GM13977 (cell line): ENCODE measurements at places on chromosomes 11 and 22.

DNA sequence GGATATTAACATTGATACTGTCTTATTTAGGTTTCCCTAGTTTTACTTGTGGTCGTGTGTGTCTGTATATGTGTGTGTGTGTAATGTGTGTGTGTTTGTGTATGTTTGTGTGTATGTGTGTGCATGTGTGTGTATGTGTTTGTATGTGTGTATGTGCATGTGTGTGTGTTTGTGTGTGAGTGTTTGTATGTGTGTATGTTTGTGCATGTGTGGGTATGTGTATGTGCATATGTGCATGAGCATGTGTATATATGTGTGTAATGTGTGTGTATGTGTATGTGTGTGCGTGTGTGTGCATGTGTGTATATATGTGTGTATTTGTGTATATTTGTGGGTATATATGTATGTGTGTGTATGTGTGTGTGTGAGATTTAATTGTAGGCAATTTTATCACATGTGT is 17.3 kb upstream of the DNAL4 start:
- no peak for DNase-seq

DNA sequence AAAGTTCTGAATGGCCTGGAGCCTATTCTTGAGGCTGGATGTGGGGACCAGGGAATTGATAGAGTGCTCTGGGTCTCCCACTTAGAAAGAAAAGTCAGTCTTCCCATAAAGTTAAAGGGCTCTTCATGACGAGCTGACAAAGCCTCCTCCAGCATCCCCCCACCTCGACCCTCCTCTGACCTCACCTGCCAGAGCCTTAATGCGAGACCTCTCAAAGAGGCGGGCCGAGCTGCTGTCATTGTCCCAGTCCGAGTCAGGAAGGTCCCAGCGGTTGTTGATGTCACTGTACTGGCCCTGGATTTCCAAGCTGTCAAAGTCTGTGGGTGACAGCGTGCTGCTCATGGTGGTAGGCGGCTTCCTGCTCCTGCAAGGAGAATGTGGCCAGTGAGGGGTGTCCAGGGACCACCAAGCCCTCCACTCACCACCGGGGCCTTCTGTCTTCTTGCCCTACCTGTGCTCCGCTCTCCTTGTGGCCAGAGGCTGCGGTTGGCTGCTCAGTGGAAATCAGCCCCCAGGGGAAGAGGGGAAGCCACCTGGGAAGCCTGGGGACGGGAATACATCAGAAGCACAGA is 8.0 kb downstream of the SPTBN2 start:
- DNase-seq = no peak

- DNase-seq = no peak
These were observed 10.6 kb upstream of the CDC42EP1 start for GRCh38 chr22:37549704-37550059.

GRCh38 chr11:62874851-62875250 is 5.8 kb upstream of the SLC3A2 start:
- no peak for DNase-seq

- DNase-seq = no peak
These were observed 65.7 kb downstream of the NECTIN1 start for GRCh38 chr11:119663279-119663678.

DNA sequence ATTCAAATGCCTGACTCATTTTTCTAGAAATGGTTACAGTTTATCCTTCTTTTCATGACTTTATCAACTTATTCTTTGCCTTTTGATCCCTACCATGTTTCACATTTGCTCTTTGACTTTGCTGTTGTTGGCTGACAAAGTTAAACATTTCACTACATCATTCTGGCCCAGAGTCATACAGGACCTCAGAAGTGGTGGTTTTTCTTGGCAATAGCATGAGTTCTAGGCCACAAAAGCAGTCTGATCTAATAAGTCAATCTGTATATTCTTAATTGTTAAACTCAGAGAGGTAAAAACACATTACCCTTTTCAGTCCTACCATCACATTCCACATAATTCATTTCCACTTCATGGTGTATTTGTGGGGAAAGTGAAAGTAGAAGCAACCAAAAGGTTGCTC is 763.2 kb upstream of the TENM4 start:
- DNase-seq = no peak

- peak; percentile 31 for DNase-seq
These were observed 108.4 kb upstream of the ZC3H12C start for GRCh38 chr11:109984634-109985289.

- DNase-seq = peak; percentile 57
These were observed 109.4 kb upstream of the OR4B1 start for GRCh38 chr11:48107188-48107704.

GRCh38 chr22:42959576-42960509 is 55.1 kb downstream of the PACSIN2 start:
- no peak for DNase-seq

- DNase-seq = no peak
These were observed 200.2 kb downstream of the CADM1 start for GRCh38 chr11:115303929-115304531.

GRCh38 chr11:106420048-106420665 is 342.7 kb downstream of the AASDHPPT start:
- no peak for DNase-seq

- no peak for DNase-seq
These were observed 153.2 kb upstream of the NARS2 start for GRCh38 chr11:78727816-78728215.

- no peak for DNase-seq
These were observed 5.1 kb upstream of the SAAL1 start for GRCh38 chr11:18111005-18111404.

DNA sequence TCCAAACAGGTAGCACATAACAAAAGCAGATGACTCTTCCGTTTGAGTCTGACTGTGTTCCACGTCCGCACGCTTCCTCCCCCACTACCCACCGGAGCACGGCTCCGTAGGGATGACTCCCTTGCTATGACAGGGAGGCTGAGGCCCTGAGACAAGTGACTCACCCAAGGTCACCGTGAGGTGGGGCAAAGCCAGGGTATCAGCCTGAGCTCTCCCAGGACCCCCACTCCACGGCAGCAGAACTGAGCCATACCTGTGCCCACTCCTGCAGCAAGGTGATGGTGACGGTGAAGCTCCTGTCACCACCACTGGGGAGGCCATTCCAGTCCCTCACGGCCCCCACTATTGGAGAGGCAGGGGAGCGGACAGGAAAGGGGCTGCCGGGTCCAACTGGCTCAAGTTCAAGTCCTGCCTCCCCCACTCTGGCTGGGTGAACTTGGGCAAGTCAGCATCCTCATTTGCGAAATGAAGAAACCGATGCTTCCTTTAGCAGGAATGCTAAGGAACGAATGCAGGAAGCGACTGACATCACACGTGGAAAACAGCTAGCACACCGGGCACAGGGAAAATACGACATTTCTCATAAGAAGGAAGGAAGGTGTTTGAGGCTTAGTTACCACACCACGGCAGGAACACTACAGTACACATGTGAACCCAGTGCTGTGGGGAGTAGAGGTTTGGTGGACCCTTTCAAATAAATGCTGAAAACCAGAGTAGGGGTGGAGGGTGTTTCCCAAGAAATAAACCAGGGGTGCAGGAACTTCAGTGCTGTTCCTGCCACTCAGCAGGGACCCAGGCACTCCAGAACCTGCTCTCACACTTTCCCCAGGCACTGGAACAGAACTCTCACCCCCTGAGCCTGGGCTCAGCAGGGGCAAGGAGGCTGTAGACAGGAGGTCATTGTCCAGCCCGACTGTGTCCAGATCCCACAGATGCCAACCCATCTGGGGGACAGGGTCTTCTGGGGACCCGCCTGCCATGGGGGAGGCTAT is 32.4 kb upstream of the CBX7 start:
- DNase-seq = no peak

DNA sequence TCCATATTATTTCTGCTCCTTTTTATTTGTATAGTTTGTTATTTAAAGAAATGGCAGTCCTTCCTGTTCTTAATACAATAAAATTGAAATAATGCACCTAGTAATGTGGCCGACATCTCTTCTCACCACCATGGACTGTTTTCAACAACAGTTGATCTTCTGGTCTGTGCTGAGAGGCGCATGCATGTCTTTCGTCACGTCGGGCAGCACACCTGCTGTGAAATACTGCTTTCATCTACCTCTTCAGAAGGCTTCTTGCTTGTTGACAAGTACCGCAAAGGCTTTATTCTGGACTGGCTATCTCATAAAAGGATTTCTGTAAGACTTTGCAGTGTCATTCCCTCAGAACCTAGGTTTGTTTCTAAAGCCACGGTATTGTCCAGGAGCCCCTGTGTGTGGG is 13.9 kb upstream of the MYO18B start:
- no peak for DNase-seq

- no peak for DNase-seq
These were observed 14.0 kb upstream of the TYR start for GRCh38 chr11:89163686-89164085.

DNA sequence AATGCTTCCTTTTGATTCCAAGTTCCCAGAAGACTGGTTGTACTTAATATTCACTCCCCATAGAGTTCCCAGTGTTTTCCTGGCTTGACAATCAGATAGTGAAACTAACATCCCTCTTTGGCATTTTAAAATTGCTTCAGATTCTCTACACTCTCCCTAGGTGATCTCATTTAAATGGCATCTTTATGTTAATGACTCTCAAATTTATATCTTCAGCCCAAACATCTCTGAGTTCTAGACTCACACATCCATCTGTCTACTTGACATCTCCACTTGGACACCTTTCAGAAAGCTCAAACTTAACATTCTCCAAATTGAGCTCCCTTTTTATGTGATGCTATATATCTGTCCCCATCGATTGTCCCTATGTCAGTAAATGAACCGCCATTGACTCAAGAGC is 232.0 kb downstream of the NTM start:
- no peak for DNase-seq

DNA sequence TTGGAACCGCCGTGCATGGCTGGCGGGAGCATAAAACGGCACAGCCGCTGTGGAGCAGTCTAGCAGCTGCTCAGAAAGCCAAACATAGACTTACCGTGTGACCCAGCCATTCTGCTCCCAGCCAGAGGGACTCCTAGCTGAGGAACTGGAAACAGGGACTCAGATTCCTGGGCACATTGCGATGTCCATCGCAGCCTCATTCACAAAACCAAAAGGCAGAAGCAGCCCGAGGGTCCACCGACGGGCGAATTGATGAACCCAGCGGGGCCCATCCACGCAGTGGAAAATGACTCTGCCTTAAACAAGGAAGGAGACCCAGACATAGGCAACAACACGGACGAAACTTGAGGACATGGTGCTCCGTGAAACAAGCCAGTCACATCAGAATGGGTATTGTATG is 5.7 kb upstream of the MUC5B start:
- DNase-seq = no peak

DNA sequence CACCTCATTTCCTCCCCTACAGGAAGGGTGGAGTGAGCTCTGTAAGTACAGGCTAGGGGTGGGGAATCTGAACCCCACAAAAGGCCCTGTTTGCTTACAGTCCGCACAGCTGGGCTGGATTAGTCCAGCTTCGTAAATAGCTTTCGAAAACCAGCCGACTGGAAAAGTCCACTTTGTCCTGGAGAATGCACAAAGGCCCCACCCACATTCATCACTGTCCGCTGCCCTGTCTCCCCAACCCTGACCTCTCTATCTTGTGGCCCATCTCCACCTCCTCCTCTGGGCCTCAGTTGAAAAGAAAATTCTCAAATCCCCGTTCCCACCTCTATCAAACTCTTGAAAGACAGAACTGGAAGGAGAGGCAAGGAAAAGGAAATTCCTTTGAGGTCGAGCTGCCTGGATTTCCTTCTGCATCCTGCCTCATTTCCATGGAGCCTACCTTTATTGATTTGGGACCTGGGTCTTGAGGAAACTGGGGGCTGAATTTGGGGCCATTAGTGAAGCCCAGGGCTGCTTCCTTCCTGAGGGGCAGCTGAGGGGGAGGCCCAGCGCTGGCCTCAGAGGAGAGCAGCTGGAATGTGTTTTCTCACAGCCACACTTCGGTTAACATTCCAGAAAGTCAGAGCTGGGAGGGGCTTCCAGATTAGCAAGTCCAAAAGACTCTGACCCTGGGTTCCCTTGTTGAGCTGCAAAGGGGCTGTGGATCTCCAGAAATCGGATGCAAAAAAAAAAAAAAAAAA is 147.6 kb downstream of the FBXO7 start:
- DNase-seq = no peak

DNA sequence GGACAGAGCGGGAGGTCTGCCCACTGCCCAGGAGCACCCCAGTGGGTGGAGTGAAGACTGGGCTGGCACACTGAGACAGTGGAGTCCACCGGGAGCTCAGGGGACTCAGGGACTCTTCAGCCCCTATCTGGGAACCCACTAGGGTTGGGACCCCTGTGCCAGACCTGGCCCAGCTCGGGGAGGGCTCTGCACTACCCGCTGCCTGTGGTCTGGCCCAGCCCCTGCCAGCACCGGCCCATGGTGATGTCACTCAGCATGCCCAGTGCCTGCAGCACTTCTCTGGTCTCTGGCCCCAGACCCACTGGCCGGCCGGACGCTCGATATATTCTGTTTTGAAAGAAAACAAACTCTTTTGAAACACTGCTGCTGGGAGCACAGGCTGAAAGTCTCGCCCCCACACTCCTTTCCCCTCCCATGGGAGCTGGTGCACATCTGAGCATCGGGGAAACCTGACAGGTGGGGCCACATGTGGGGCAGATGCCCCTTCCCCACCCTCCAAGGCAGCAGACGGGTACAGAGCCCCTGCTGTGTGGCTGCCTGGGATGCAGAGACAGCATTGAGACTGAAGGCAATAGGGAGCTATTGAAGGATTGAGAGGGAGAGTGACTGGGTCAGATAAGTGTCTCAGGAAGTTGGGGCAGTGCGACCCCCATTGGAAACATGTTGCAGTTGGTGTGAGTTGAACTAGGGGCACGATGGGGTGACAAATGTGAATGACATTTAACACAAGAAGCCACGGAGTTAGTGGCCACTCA is 62.9 kb downstream of the MYEOV start:
- no peak for DNase-seq

- no peak for DNase-seq
These were observed 162.7 kb downstream of the BARX2 start for GRCh38 chr11:129538323-129538722.
